ENCODE measurements at places on chromosomes 5 and 9.

- DNase-seq: no peak
Measured at GRCh38 chr5:142821733-142822487, 51.7 kb downstream of the ARHGAP26 start.

- DNase-seq: no peak
Measured at GRCh38 chr9:125745682-125746016, 1.5 kb upstream of the PBX3 start.

DNA sequence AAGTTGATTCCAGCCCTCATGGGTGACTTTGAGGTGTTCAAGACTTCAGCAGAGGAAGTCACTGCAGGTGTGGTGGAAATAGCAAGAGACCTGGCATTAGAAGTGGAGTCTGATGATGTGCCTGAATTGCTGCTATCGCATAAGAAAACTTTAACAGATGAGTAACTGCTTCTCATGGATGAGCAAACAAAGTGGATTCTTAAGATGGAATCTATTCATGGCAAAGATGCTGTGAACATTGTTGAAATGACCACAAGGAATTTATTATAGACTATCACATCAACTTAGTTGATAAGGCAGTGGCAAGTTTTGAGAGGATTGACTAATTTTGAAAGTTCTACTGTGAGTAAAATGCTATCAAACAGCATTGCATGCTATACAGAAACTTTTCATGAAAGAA is 17.1 kb upstream of the POU4F3 start:
- DNase-seq: no peak

DNA sequence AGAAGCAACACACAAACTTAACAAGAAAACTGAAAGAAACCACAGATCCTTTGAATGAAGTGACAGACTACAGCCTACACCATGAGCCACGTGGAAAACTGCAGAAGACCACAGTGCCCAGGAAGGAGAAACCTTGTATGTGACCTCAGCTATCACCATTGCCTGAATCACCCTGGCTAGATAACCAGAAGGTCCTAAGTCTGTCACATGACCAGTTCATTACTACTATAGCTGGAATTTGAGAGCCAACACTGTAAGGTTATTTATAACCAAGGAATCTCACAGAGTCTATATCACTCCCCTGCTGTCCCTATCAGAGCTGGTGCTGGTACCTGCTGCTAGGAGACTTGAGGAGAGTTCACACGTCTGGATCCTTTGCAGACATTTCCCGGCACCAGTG is 90.3 kb upstream of the FBXL17 start:
- no peak for DNase-seq

DNA sequence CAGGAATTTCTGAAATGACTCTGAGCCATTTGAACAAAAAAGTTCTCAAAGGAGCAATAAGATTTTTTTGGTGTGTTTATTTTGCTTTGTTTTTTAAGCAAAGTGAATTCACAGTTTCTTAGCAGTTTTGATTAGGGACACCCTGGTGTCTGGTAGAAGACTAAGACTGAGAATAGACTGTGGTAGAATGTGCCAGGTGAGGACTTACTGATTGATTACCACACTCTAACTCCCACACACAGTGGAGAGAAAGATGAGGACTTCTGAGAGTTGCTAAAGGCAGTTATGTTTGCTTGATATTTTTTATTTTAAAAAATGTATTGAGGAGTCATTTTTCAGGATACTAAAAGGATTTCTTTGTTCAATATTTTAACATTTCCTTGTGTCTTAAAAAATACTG is 175.1 kb downstream of the CD180 start:
- no peak for DNase-seq

DNA sequence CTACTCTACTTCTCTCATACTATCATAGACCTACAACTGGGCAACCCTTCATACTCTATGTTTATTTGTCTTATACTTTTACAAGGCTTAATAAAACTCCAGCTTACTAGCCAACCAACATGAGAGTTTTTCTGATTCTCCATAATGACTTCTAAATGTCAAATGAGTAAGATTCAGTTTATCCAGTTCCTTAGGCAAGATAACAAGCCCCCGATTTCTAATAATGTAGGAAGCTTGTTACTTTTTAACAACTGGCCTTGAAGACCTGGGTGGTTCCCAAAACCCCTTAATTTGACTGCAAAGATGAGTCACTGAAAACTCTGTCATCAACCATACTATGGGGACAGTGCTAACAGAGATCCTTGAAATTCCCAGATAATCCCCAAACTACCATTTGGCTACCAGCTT is 294.6 kb upstream of the ACTBL2 start:
- no peak for DNase-seq

- DNase-seq: no peak
Measured at GRCh38 chr5:176902911-176903664, 3.9 kb upstream of the HK3 start.

DNA sequence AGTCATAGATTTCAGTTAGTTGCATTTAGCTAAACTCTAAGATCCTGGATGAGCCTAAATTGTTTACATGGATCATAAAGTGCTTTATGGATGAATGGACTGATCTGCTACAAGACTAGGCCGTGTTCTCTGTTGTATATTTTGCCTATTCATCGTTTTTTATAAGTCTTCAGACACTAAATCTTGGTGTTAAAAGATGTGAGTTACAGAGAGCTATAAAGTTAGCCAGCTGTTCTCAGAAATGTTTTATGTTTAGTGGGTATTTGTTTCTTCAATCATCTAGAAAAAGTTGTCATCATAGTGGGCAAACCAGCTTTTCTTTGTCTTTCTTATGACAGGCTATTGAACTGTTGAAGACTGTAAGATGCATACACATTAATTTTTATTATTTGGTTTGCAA is 585.8 kb upstream of the SEMA6A start:
- no peak for DNase-seq

- DNase-seq: no peak
Measured at GRCh38 chr5:118818604-118819003, 169.7 kb downstream of the DTWD2 start.

- no peak for DNase-seq
Measured at GRCh38 chr5:80195837-80196400, 59.9 kb downstream of the SERINC5 start.

Data from NCI-H510A treated with DMSO at 0.1 percent for 48 hours (cell line).